ENCODE measurements at places on chromosomes 4 and X.

DNA sequence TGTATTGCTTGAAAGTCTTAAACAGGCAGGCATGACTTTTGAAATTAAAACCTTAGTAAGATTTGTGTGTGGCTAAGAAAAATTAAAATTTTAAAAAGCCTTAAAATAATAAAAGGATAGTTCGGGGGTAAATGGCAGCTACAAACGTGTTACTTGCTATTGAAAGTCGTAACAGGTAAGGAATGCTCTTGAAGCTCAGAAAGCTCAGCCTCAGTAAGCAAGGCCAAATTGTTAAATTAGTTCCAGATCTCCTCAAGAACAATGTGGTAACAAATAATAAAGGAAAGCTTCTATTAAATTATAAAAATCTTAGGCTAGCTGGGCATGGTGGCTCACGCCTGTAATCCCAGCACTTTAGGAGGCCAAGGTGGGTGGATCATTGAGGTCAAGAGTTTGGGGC is 25.5 kb downstream of the PRMT9 start:
- ATAC-seq, result no peak

DNA sequence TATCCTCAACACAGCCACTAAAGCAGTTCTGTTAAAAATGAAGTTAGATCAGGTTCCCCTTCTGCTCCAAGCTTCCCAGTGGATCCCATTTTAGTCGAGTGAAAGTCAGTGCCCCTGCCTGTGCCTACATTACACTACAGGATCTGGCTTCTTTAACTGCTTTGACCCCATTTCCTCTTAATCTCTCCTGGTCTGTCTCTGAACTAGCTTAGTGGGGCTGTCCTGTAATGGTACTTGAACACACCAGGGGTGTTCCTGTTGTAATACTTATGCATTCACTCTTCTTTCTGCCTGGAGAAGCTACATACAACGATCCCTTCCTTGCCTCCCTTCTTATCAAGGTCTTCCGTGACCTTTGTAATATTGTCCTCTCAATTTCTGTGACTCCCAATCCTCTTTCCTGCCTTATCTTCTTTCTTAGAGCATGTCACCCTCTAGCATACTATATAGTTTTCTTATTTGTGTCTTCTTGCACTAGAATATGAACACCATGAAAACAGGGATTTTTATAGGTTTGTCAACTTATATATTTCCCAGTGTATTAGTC is 16.7 kb downstream of the ARSJ start:
- ATAC-seq, result no peak

GRCh38 chr4:113958766-113959538 is 20.5 kb downstream of the ARSJ start:
- ATAC-seq, result peak; percentile 59

DNA sequence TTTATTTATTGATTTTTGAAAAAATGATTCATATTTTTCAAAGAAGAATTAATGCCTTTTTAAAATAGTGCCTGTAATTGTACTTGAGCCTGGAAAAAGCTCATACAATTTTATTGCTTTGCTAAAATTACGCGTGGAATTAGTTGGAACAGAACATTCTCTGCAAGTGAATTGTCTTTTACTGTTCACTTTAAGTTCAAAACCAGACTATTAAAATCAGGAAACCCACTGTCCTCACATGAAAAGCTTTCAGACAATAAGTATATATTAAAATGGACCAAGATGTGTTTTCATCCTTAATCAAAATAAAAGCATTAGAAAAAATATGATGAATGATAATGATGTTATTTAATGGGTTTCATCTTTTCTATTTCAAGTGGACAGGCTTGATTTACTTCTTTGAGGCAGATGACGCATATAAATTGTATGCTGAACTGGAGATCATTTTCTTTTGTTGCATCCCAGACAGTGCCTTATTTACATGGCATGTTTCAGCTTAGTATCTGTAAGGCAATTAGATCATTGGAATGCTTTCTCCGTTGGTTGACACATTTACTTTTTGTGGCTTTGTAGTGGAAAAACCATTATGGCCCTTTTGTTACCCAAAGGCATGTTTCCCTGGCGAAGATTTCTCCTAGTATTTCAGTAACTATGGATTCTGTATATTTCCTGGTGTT is 299.0 kb upstream of the MAGEC2 start:
- ATAC-seq, result no peak

DNA sequence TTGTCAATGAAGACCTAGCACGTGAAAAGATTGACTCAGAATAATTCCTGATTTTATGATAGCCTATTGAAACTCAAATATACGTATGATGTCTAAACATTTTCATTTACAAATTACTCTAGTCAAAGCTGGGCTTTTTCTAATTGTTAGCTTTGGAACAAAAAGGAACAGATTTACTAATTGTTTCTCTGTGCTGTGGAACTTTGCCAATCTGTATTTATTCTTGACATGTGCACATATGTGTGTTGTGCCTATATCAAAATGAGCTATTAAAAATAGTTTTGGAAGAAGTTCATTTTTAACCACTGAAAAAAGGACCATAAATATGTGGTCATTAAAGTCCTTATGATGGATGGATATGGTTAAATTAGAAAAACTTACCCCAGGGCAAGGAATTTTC is 85.4 kb upstream of the PACRGL start:
- no peak for ATAC-seq

DNA sequence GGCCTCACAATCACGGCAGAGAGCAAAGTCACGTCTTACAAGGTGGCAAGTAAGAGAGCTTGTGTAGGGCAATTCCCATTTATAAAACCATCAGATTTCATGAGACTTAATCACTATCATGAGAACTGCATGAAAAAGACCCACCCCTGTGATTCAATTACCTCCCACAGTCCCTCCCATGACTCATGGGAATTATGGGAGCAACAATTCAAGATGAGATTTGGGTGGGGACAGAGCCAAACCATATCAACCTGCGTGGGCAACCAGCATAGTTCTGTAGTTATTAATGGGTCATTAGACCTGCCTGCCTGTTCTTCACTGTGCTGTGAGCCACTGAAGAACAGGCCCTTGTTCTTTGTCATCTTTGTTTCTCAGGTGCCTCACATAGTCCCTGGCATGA is 593.7 kb upstream of the BOD1L1 start:
- no peak for ATAC-seq

DNA sequence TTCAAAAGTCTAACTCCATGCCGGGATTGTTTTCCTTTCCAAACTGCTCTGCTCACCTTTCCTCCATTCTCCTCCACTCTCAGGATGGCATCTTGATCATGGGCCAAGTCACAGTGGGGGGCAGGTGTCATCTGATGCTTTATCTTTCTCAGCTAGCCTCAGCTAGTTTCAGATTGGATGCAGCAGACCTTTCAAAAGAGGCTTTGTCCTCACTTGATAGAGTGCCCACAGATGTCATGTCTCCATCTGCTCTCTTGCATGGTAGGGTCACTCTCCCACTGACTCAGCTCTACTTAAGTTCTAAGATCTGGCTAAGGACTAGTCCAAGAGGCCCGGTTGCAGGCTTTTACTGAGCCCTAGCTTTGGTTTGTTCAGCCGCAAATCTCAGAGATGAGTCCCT is 341.8 kb upstream of the GALNT7 start:
- ATAC-seq, result no peak

DNA sequence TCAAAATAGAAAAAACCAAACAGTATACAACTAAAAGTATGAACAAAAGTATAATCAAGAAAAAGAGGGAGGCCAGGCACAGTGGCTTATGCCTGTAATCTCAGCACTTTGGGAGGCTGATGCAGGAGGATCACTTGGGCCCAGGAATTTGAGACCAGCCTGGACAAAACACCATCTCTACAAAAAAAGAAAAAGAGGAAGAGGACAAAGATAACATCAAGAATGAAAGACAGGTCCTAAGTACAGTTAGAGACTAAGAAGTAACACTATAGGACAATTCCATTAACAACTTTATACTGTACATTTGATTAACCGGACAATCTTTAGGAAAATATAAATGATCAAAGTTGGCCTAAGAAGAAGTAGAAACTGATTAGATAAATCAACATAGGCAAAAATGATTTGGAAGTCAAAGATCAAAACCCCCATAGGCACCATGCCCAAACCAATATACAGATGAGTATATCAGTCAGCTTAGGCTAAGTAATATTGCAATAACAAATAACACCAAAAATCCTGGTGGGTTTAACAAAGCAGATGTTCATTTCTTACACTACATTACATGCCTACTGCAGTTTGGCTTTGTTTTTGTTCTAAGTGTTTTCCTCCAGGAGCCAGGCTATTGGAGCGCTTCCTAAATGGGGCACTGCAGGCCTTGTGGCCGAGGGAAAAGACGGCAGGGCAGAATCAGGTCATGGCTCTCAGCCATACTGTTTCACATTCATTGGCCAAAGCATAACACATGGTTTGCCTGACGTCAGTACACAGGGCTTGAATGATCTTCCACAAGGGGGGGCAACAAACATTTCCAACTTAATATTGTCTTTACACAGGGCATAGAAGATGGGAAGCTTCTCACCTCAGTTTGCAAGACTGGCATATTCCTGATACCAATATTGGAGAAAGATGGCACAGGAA is 42.2 kb upstream of the HGFAC start:
- peak; percentile 71 for ATAC-seq

GRCh38 chr4:142817442-142817841 is 28.7 kb downstream of the INPP4B start:
- ATAC-seq, result peak; percentile 94

Data from activated T-helper 17 cell treated with anti-CD3 and anti-CD28 coated beads, Interleukin-2, amount 50 U/mL, for 72 hours (primary cell).